ENCODE measurements at places on chromosomes 2 and 18. TPM values are rescaled to one million over a fixed set of nuclear protein-coding genes. Genes with fewer than 3 reads are reported as not detected.
A peak's percentile ranks its signal among the peaks of the same experiment; 100 is the strongest.

- DNase-seq, result no peak
- no peaks in the 10 kb centered on the region for H3K36me3 ChIP-seq
Observed at GRCh38 chr18:38047820-38048219, 482.2 kb upstream of the CELF4 start.

GRCh38 chr2:158828378-158829164 lies 33.5 kb downstream of the DAPL1 start:
- no peaks in the 10 kb centered on the region for H3K4me1 ChIP-seq
- no peak overlapping the region for H3K4me3 ChIP-seq
- DNase-seq, result peak; percentile 36

The METTL5 gene
- 42.4 TPM for total RNA-seq

GRCh38 chr2:65545837-65546805 lies 113.7 kb upstream of the SPRED2 start:
- DNase-seq, result peak; percentile 36
- H3K27me3 ChIP-seq, result no peaks in the 10 kb centered on the region
- H3K36me3 ChIP-seq, result no peaks in the 10 kb centered on the region
- H3K4me3 ChIP-seq, result no peak overlapping the region
- H3K4me1 ChIP-seq, result no peaks in the 10 kb centered on the region

The HOXD13 gene
- total RNA-seq, result 0.31 TPM

The COL3A1 gene
- total RNA-seq, result 7,706 TPM

All from muscle of leg (tissue), 16 donors.